ENCODE measurements at places on chromosomes 6 and 20.

GRCh38 chr6:87908978-87909811 is 138.4 kb upstream of the SPACA1 start:
- DNase-seq: no peak

DNA sequence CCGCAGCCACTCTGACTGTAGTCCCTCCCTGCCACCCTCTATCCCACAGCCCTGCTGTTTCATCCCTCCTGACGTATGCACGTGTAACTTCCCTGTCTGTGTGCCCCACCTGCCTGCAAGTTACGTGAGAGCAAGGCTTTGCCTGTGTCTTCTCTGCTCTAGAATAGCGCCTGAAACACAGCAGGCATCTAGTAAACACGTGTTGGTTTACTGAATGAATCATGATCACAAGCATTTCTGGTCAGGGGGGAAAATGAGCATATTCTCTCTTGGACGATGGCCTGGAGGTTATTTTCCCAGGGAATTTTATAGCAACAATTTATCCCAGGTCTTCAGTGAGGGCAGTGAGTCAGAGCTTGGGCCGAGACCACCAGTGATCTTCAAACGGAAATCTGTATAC is 38.3 kb downstream of the PSMG4 start:
- no peak for DNase-seq

DNA sequence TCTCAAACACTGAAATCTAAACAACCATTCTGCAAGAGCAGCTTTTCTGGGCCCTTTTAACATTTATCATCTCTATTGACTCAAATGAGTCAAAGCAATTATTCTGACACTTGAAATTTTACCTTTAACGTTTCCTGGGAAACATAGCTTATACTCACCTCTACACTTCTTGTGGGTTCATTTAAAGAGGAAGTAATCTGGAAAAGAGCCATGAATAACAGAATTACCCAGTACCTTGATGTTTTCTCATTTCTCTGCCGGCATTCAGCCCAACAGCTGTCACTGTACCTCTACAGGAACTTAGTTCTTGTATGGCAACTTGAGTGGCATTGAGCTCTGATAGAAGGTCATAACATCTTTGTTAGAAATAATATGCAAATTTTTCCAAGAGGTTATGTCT is 272.2 kb downstream of the KCNQ5 start:
- DNase-seq: no peak

- no peak for DNase-seq
These were observed 126.6 kb downstream of the TIAM2 start for GRCh38 chr6:155121699-155122098.

DNA sequence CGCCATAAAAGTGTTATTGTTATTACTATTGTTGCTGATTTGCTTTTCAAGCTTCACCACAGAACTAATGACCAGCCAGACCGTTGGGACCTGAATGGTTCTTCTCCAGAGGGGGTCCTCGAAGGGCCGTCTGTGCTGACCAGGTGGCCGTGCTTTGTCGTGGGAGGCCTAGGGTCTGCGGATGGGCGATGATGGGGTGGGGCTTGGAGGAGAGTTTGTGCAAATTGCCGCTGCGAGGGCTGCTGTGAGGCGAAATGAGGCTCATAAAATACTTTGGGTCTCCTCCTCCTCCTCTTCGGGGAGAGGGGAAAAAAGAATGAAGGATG is 6.0 kb upstream of the ZBTB22 start:
- DNase-seq: no peak

DNA sequence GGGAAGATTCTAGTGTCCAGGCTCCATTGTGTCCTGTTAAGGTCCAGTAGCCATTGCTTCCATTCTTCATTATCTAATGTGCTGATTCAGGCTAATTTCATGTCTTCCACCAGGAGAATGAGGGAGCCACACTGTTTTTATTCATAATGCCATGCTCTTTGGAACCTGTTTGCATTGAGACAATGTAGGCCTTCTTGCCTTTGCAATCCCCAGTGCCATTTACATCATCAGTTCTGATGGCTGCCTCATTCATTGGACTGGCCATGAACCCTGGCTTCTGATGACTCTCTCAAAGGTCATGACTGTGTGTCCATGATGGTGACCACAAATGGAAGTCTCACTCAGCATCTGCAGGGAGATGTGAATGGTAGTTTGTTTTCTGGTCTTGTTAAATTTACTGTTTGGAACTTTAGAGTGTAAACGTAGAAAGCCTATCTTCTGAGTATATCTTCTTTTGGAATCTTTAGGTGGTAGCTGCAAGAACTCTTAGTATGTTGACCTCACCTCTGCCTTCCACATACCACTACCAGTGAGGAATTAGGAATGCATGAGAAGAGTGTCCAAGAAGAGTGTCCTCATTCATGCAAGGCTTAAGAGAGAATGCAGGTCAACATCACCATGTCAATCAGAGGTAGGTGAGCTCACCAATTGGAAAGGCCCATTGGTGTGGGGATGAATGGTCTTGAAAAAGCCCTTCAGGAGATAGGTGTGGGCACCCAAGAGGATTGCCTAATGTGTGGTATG is 42.9 kb upstream of the ZFP64 start:
- no peak for DNase-seq

DNA sequence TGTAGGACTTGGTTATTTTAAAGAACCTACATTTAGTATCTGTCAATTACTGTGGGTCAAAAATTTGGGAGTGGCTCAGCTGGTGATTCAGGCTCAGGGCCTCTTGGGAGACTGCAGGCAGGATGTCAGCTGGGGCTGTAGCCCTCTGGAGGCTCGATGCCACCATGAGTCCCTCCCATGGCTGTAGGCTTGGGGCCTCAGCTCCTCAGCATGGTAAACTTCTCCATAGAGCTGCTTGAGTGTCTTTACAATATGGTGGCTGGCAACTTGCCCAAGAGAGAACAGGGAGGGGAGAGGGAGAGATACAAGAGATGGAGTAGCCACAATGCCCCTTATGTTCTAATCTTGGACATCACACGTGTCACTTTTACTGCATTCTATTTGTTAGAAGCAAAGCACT is 470.4 kb downstream of the CDH26 start:
- no peak for DNase-seq

GRCh38 chr6:84623956-84624680 is 140.3 kb downstream of the TBX18 start:
- DNase-seq: no peak

DNA sequence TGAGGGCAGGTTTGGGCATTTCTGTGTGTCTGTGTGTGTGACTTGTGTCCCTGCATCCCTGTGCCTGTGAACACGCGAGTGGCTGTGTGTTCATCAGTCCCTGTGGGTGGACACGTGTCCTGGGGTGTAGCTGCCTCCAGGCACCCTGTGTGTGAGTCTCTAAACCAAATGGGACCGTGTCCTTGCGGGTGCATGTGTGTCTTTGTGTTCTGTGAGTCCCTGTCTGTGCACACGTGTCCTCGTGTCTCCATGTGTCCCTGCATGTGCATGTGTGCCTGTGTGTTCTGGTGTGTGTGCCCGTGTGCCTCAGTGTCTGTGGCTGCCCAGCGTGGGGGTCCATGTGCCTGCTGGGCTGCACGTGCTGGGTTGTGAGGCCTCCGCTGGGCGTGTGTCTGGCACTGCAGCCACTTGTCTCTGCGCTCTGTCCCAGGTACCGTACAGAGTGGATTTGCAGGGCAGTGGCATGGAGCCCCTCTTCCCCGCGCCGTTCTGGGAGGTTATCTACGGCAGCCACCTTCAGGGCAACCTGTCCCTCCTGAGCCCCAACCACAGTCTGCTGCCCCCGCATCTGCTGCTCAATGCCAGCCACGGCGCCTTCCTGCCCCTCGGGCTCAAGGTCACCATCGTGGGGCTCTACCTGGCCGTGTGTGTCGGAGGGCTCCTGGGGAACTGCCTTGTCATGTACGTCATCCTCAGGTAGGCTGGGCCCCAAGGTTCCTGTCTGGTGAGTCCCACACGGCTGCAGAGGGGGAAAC is 8.2 kb upstream of the LKAAEAR1 start:
- no peak for DNase-seq

DNA sequence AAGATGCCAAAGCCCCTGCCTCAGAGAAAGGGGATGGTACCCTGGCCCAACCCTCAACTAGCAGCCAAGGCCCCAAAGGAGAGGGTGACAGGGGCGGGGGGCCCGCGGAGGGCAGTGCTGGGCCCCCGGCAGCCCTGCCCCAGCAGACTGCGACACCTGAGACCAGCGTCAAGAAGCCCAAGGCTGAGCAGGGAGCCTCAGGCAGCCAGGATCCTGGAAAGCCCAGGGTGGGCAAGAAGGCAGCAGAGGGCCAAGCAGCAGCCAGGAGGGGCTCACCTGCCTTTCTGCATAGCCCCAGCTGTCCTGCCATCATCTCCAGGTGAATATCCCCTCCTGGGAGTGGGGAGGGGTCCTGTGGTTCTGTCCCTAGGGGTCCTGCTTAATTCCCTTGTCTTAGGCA is 1.1 kb downstream of the MYLK2 start:
- no peak for DNase-seq

DNA sequence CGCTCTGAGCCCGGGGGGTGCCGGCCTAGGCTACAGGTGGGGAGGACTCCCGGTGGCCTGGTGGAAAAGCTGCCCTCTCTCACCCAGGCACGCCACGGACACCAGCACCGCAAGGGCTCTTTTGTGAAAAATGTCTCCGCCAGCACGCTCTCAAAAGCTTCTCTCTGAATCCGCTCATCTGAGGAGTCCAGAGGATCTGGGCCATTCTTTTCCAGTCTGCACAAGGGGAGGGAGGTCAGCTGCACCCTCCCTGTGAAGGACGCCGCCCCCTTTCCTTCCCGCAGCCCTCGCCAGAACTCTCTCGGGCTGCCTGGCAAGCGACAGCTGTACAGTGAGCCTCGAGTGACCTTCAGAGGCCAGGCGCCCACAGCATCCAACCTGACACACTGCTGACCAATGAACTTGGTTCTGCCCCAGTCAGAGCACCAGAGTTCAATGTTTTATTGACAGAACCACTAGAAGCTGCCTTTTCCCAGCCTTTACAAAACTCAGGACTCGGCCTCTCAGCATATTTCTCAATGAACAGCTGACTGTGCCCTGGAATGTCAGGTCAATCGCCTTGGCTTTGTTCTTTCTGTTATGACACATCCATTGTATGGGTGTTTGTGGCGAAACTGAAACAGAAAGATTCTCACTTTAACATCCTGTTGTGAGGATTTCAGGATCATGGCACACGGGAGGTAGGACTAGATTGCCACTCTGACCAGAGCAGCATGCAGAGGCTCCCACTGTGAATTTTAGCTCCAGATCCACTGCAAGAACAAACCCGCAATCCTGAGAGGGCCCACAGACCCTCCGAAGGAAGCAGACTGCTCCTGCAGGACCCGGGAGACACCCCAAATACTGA is 26.7 kb downstream of the SERPINB9 start:
- DNase-seq: no peak

Measured in activated T-helper 9 cell treated with anti-CD3 and anti-CD28 coated beads, Interleukin-2, amount 50 U/mL, for 16 hours (primary cell).